ENCODE measurements at places on chromosomes 4 and X. TPM values are rescaled to one million over a fixed set of nuclear protein-coding genes. Genes with fewer than 3 reads are reported as not detected.

The GSPT2 gene
- total RNA-seq: not detected

The ADAMTS3 gene
- total RNA-seq: not detected

The IQSEC2 gene
- total RNA-seq: 0.17 TPM

The PAGE2 gene
- total RNA-seq: not detected

The OCRL gene
- 16.1 TPM for total RNA-seq

The NLGN3 gene
- total RNA-seq: not detected

The EIF2S3 gene
- 238 TPM for total RNA-seq

The PUDP gene
- total RNA-seq: 16.3 TPM

The HTN1 gene
- not detected for total RNA-seq

The SYNPO2 gene
- total RNA-seq: not detected

The CASP3 gene
- total RNA-seq: 77.8 TPM

The AFM gene
- total RNA-seq: 0.79 TPM

The FGF5 gene
- total RNA-seq: not detected

The RNF128 gene
- total RNA-seq: 9.7 TPM

The BANK1 gene
- total RNA-seq: 0.15 TPM

The UGT2B10 gene
- total RNA-seq: 148 TPM

The NSUN7 gene
- not detected for total RNA-seq

The SFRP2 gene
- total RNA-seq: not detected

The FSTL5 gene
- 0.28 TPM for total RNA-seq

The KLB gene
- 41.9 TPM for total RNA-seq

The TAPT1 gene
- 16.3 TPM for total RNA-seq

The C4orf54 gene
- not detected for total RNA-seq

The ART3 gene
- total RNA-seq: not detected

The MMGT1 gene
- total RNA-seq: 7.5 TPM

The CACNA1F gene
- not detected for total RNA-seq

The GAR1 gene
- total RNA-seq: 16.4 TPM

The PDGFRA gene
- 0.04 TPM for total RNA-seq

The ARMCX1 gene
- not detected for total RNA-seq

The LRPAP1 gene
- total RNA-seq: 81.5 TPM

The GRIA3 gene
- total RNA-seq: not detected

The KIT gene
- total RNA-seq: not detected

The NUP54 gene
- 69.3 TPM for total RNA-seq

The NUDT11 gene
- not detected for total RNA-seq

The SCLT1 gene
- 8.7 TPM for total RNA-seq

The MAGEE1 gene
- total RNA-seq: 1.2 TPM

The TLL1 gene
- total RNA-seq: not detected

The OPN1MW3 gene
- not detected for total RNA-seq

The USP51 gene
- not detected for total RNA-seq

The RAB39B gene
- 0.07 TPM for total RNA-seq

The TMPRSS11D gene
- not detected for total RNA-seq

The KLHL15 gene
- total RNA-seq: 6.9 TPM

The PRKX gene
- 0.15 TPM for total RNA-seq

The TCEAL8 gene
- total RNA-seq: 40.8 TPM

The FGFRL1 gene
- total RNA-seq: 19.1 TPM

The IL13RA2 gene
- not detected for total RNA-seq

The CLCN3 gene
- 23.7 TPM for total RNA-seq

The EDA2R gene
- total RNA-seq: 9.3 TPM

The TREX2 gene
- 0.18 TPM for total RNA-seq
